ENCODE measurements at places on chromosomes 4 and X. TPM values are rescaled to one million over a fixed set of nuclear protein-coding genes. Genes with fewer than 3 reads are reported as not detected.
A peak's percentile ranks its signal among the peaks of the same experiment; 100 is the strongest.

GRCh38 chr4:181265370-181265769 lies 977.8 kb upstream of the TENM3 start:
- no peak for DNase-seq
- no peak overlapping the region for H3K27ac ChIP-seq

DNA sequence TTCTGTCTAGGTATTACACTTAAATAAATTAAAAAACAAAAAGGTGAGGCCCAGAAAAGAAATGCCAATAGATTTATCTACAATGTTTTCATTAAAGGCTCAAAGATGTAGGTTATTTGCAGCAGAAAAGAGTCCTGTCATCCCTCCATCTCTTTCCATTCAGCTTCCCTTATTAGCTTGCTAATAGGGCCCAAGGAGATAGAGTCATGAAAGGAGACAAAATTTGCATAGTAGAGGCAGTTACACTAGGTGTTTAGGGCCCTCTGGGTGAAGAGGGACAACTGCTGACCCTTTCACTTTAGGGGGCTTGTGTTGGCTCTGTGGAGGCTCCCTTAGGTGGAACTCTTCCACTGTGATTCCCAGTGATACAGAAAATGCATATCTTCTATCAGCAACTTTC lies 58.4 kb upstream of the TACR3 start:
- no peaks in the 10 kb centered on the region for H3K36me3 ChIP-seq
- no peak for DNase-seq
- no peaks in the 10 kb centered on the region for H3K4me1 ChIP-seq
- no peak overlapping the region for H3K27ac ChIP-seq

GRCh38 chr4:2064276-2064991 lies 5.3 kb downstream of the NAT8L start:
- H3K36me3 ChIP-seq = no peaks in the 10 kb centered on the region
- no peak for DNase-seq
- H3K27me3 ChIP-seq = peaks cover 30% of the 10 kb centered on the region
- H3K27ac ChIP-seq = no peak overlapping the region

- H3K27ac ChIP-seq = no peak overlapping the region
- H3K4me3 ChIP-seq = no peak overlapping the region
- H3K4me1 ChIP-seq = no peaks in the 10 kb centered on the region
- H3K27me3 ChIP-seq = no peaks in the 10 kb centered on the region
- no peaks in the 10 kb centered on the region for H3K36me3 ChIP-seq
- no peak for DNase-seq
Measured at GRCh38 chrX:130995439-130995838, 62.7 kb upstream of the ARHGAP36 start.

DNA sequence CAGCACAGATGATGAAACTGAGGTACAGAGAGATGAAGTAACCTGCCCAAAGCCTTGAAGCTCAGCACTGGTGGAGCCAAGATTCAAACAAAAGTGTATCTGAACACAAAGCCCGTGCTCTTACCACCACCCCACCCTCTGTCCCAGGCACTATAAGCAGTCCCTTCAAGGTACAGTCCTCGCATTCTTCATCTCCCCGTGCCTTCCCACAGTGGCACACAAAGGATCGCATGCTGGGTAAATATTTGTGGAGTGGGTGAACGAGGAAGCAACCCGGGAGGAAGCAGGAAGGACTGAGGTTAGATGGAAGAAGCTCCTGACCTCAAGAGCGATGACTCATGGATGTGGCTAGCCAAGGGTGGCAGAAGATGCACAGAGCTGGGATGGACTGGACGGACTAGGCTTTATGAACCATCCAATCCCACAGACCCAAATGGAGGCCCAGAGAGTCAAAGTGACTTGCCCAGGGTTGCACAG lies 18.4 kb downstream of the IQSEC2 start:
- no peak overlapping the region for H3K4me3 ChIP-seq
- H3K36me3 ChIP-seq = no peaks in the 10 kb centered on the region
- no peak for DNase-seq

GRCh38 chr4:166594326-166594946 lies 639.9 kb downstream of the SPOCK3 start:
- no peaks in the 10 kb centered on the region for H3K4me1 ChIP-seq
- peak; percentile 75 for DNase-seq
- no peak overlapping the region for H3K4me3 ChIP-seq

DNA sequence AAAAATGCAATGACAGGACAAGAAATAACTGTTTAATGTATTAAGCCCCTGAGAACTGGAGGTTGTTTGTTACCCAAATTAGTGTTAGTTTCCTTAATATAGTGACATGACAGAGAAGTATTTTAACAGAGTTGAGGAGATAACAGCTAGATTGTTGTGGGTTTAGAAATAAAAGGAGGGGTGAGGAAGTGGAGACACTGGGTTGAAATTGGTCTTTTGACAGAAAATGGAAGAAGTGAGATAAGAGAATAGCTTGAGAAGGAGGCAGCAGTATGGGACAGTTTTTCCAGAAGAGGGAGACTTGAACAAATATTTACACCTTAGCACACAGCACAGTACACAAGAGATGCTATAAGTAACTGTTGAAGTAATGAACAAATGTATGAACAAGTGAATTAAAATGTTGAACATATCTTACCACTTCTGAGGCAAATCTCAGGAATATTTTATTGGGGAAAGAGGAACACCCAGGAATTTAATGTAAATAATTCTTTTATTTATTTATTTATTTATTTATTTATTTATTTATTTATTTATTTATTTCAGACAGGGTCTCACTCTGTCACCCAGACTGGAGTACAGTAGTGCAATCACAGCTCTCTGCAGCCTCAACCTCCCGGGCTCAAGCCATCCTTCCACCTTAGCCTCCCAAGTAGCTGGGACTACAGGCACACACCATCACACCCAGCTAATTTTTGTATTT lies 58.0 kb upstream of the EGFL6 start:
- H3K27me3 ChIP-seq = no peaks in the 10 kb centered on the region
- no peak overlapping the region for H3K27ac ChIP-seq
- no peaks in the 10 kb centered on the region for H3K36me3 ChIP-seq
- no peak for DNase-seq
- H3K4me1 ChIP-seq = no peaks in the 10 kb centered on the region

- H3K36me3 ChIP-seq = no peaks in the 10 kb centered on the region
- H3K4me3 ChIP-seq = no peak overlapping the region
- no peaks in the 10 kb centered on the region for H3K27me3 ChIP-seq
- H3K27ac ChIP-seq = no peak overlapping the region
Measured at GRCh38 chr4:88623097-88623496, 30.8 kb downstream of the HERC3 start.

The MAGEA8 gene
- not detected for total RNA-seq

- no peak overlapping the region for H3K4me3 ChIP-seq
- no peaks in the 10 kb centered on the region for H3K27me3 ChIP-seq
- no peaks in the 10 kb centered on the region for H3K36me3 ChIP-seq
- no peak for DNase-seq
Measured at GRCh38 chr4:145679520-145679919, 426 bp upstream of the C4orf51 start.

GRCh38 chr4:70930530-70931256 lies 28.5 kb downstream of the MOB1B start:
- no peaks in the 10 kb centered on the region for H3K36me3 ChIP-seq
- H3K27ac ChIP-seq = no peak overlapping the region
- H3K4me1 ChIP-seq = no peaks in the 10 kb centered on the region
- H3K27me3 ChIP-seq = no peaks in the 10 kb centered on the region
- DNase-seq = no peak

DNA sequence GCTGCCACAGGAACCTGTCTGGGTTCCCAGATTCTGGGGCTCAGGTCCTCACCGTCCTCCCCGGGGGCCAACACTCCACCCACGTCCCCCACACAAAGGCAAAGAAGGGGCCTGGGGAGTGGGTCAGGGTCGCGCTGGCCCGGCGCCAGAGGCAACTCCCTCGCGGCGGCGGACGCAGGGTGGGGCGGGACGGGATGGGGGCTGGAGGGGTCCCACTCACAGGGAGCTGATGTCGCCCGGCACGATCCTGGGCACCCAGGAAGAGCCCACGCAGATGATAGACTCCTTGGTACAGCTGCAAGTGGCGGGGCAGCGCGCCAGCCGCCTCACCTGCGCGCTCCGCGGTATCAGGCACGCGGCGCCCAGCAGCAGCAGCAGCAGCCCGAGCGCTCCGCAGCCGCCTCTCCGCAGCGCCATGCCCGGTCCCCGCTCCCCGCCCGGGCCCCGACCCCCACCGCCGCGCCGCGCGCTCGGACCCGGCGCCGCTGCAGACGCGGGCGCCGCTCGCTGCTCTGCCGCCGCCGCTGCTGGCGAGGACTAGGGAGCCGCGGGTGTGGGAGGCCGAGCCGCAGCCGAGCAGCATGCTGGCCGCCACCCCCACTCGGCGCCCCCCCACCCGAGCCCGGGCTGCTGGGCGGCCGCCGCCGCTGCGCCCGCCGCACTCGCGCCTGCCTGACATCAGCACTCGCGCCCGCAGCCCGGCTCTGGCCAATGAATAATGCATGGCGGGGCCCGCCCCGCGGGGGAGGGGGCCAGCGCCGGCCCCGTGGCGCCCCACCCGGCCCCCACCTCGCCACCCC lies at the start of gene LGI2:
Gene LGI2 (minus strand): TSS at position 670 of the 800 bp plus-strand sequence. CDS start 253 bp downstream, at position 417.
- no peaks in the 10 kb centered on the region for H3K36me3 ChIP-seq
- peak within 1 kb of the TSS; percentile 64 for H3K4me3 ChIP-seq
- DNase-seq = peak; percentile 76
- peaks cover 54% of the 10 kb centered on the region for H3K27me3 ChIP-seq
- H3K27ac ChIP-seq = no peak within 1 kb of the TSS
- H3K4me1 ChIP-seq = peaks cover 18% of the 10 kb centered on the region

DNA sequence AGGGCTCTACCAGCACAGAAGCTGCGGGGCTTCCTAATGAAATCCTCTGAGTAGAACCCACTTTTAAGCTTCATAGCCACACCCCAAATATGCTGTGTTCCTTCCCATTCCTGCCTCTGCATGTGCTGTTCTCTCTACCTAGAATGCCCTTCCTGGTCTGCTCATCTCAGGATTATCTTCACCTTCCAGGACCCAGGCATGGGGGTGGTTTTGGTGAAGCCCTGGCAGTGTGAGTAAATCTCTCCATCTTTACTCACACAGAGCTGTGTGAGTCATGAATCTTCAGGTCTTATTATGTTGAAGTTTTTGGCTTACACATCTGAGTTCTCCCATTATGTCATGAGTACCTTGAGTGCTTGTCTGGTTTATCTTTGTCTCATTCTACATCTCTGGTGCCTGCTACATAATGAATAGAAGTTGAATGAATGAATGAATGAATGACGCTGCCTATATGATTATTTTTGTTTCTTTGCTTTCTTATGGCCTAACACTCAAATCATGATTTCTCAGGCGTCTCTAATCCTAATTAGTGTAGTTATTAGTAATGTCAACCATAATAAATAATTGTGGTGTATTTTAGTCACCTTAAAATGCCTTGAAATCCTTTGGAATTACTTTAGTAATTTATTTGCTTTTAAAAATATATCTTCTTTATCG lies 41.9 kb downstream of the HADH start:
- no peak overlapping the region for H3K4me3 ChIP-seq
- no peaks in the 10 kb centered on the region for H3K27me3 ChIP-seq
- H3K36me3 ChIP-seq = peaks cover 3% of the 10 kb centered on the region
- no peak overlapping the region for H3K27ac ChIP-seq
- H3K4me1 ChIP-seq = peaks cover 7% of the 10 kb centered on the region
- no peak for DNase-seq

The MAPK10 gene
- total RNA-seq = 383 TPM

DNA sequence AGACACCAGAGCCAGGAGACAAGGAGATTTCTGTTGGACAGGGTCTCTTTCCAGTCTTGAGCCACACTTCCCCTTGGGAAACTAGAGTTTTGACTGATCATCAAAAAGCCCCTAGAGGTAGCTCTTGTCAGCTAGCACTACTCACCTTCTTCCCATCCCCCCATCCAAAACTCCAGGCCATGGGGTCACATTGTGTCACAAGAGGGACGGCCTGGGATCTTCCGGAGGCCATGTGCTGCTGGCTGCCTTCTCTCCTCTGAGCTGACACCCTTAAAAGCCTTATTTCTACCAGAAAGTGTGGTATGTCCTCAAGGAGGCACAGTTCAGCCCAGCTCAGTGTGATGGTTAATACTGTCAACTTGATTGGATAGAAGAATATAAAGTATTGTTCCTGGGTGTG lies 7.8 kb downstream of the PNMA3 start:
- no peaks in the 10 kb centered on the region for H3K27me3 ChIP-seq
- DNase-seq = no peak
- no peaks in the 10 kb centered on the region for H3K4me1 ChIP-seq
- H3K27ac ChIP-seq = no peak overlapping the region
- H3K36me3 ChIP-seq = no peaks in the 10 kb centered on the region

- H3K4me3 ChIP-seq = no peak overlapping the region
- no peaks in the 10 kb centered on the region for H3K36me3 ChIP-seq
- no peaks in the 10 kb centered on the region for H3K27me3 ChIP-seq
- no peak for DNase-seq
- no peaks in the 10 kb centered on the region for H3K4me1 ChIP-seq
Measured at GRCh38 chr4:73690051-73690738, 50.2 kb upstream of the CXCL8 start.

DNA sequence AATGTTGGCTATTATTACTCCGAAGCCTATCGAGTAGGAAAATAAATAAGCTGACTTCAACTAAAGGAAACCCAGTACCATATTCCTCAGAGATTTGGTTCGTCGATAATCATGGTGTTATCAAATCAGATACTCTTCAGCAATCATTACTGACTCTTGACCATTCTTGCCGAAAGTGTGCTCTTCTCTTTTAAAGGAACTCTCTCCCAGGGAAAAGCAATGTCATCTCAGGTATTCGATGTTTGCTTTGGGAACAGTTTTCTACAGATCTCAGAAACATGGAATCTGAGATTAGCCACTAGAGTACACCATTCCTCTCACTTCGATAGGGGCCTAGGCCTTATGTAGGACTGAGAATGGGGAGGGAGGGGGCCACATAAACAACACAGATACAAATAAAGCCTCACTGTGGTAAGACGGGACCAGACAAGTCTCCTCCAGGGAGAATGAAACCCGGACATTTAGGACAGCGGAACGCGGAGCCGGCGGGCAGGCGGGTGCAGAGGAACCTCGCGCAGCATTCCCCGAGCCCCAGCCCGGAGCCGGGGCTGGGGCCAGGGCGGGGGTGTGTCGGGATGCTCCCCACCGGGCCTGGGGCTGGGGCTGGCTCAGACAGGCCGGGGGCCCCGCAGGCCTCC lies 581 bp downstream of the DNAJB14 start:
- no peak for DNase-seq
- peaks cover 26% of the 10 kb centered on the region for H3K4me1 ChIP-seq
- H3K27ac ChIP-seq = peak overlapping the region; percentile 93
- H3K27me3 ChIP-seq = no peaks in the 10 kb centered on the region

DNA sequence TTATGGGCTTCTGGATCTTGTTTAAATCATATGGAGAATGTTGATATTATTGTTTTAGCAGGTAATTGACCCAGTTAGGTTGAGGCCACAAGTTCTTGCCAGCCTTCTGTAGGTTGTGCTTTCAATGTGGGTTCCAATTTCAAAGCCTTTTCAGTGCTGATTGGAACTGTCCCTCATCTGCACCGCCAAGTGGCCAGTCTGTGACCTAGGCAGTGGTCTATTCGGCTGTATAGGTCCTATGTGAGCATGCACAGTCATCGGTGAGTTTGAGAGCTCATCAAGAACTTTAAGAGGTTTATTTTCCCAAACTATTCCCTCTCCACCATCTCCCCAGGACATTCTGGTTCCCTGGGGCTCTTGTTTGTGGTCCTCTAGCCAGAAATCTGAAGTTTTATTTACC lies 35.7 kb downstream of the DDX53 start:
- H3K4me1 ChIP-seq = no peaks in the 10 kb centered on the region
- no peaks in the 10 kb centered on the region for H3K27me3 ChIP-seq
- no peak overlapping the region for H3K4me3 ChIP-seq
- no peak overlapping the region for H3K27ac ChIP-seq
- DNase-seq = peak; percentile 7

The LRP2BP gene
- total RNA-seq = 1.3 TPM

The GPR143 gene
- total RNA-seq = 10.6 TPM

Data from neural progenitor cell (in vitro differentiated cells).